ENCODE measurements at places on chromosomes 7 and 10. TPM values are rescaled to one million over a fixed set of nuclear protein-coding genes. Genes with fewer than 3 reads are reported as not detected.
A peak's percentile ranks its signal among the peaks of the same experiment; 100 is the strongest.

GPR26 gene
- not detected for total RNA-seq

GRCh38 chr7:34839645-34840044, 181.6 kb downstream of the NPSR1 start:
- no peak for DNase-seq

DNA sequence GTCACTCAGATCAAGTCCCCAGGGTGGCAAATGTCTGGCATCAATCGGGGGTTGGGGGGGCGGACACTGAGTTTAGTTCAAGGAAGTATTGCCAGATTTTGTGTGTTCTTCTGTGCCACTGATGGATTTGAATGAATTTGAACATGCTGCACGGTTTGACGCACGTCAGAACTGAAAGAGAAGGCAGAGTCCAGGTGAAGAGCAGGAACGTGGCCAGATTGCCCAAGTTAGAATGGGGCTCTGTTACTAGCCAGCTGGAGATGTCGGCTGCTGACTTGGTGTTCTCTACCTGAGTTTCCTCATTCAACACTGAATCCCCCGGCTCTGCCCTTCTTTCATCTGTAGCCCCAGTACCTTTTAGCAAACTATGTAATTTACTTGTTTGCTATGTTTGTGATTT, 180.2 kb downstream of the PRKCQ start:
- no peak for DNase-seq

TNS3 gene
- total RNA-seq: 42.1 TPM

GRCh38 chr10:122019414-122019975, 30.5 kb downstream of the TACC2 start:
- DNase-seq: no peak

- DNase-seq: peak; percentile 59
Observed at GRCh38 chr7:142412551-142413193, 154.8 kb upstream of the PRSS58 start.

ANXA7 gene
- total RNA-seq: 86.6 TPM
